ENCODE measurements at places on chromosomes 11 and 22. TPM values are rescaled to one million over a fixed set of nuclear protein-coding genes. Genes with fewer than 3 reads are reported as not detected.

DNA sequence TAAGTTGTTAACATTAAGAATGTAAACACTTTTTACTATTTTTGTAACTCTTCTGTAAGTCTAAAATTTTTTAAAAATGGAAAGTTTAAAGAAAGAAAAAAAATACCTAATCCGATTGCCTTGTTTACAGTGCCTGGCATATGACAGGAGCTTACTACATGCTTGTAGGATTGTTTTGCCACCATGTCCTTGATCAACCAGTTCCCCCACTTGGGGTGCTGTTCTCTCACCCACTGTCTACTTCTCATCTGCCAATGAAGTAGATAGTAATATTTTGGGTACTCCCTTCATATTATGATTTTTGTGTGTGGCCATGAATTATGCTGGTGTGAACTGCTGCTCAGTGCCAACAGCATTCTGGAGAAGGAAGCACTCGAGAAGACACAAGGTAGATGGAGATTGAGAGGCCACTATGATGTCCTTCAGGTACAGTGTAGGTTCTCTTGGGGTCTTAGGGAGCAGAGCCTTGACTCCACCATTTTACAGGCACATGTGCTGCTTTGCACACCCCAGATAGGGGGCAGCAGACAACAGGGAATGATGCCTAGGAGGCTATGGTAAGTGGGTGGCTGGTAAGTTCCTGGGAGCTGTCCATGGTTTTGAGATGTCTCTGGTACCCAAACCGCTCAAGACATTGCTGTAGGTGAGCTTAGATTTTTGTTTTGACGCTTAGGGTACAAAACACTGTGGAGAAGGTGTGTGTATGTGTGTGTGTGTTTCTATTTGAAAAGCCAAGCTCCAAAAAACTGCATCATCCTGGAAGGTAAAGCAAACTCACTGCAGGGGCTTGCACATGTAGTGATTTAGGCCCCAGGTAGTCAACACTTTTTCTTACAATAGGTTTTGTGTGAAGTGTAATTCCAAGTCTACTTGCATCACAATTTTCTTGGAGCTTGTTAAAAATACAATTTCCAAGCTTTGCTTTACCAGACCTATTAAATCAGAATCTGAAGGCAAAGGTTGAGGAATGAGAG lies 494.5 kb upstream of the LARGE1 start:
- peak; percentile 62 for DNase-seq

DNA sequence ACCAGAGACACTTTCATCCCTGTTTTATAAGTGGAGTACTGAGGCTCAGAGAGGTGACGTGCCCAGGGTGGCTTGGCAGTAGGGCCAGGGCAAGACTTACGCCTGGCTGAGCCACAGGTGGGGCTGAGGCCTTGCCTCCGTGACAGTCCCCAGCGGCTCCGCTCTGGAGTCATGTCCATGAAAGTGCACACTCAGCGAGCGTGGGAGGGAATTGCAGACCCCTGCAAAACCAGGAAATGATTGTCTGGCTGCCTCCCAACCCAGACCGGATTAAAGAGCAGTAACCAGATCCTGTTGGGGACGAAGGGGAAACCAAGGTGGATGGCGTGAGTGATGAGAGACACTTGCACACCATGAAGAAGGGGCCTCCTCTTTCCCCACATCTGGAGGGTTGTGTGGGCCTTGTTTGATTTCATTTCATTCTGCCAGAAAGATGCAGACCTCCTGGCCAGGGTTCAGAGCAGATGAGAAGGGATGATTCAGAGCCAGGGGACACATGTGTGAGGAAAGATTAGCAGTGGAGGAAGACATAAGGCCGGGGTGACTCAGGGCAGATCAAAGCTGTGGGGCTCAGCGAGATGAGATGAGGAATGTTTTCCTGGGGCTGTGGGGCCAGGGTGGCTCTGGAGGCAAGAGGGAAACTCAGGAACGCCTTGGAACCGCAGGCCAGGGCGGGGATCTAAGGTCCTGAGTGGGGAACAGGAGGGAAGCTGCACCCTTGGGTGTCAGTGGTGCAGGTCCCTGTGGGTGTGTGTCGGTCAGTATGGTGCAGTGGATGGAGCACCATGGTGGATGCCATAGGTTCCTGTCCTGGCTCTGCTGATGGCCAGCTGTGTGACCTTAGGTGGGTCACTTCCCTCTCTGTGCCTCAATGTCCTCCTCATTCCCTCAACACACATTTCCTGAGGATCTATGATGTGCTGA lies 29.9 kb upstream of the LRRC32 start:
- DNase-seq = no peak

- DNase-seq = no peak
Measured at GRCh38 chr11:130550984-130551383, 102.5 kb downstream of the ADAMTS15 start.

- no peak for DNase-seq
Measured at GRCh38 chr22:39567135-39567946, 3.2 kb upstream of the CACNA1I start.

Gene ART5
- total RNA-seq = not detected

GRCh38 chr11:56103210-56103737 lies at the start of gene OR8H2:
Gene OR8H2, plus strand, starts transcription at chr11:56103687. Its CDS starts 1,356 bp downstream, at chr11:56105043.
- no peak for DNase-seq

Gene OVOL1
- 32.9 TPM for total RNA-seq

DNA sequence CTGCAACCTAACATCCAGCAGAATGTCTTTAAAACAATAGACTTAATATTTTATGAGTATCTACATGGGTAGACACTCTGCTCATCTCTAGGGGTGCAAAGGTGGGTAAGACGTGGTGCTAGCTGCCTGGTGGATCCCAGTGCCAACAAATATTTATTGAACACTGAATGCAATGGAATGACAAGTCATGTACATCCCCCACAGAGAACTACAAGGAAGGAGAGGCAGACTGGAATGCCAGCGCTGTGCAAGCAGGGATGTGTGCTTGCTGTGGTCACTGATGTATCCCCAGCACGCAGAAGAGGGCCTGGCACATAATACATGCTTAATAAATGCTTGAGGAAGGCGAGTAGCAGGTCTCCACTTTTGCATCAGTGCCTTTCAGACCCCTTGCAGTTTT lies 61.9 kb downstream of the CD6 start:
- DNase-seq = no peak

- no peak for DNase-seq
Measured at GRCh38 chr22:39481054-39481453, 21.0 kb upstream of the MIEF1 start.

GRCh38 chr11:125239585-125240560 lies 75.3 kb downstream of the PKNOX2 start:
- no peak for DNase-seq

- no peak for DNase-seq
Measured at GRCh38 chr11:109249597-109249996, 172.4 kb upstream of the C11orf87 start.

GRCh38 chr11:120324932-120325810 lies at the start of gene TLCD5:
Gene TLCD5, plus strand, starts transcription at chr11:120325299. Its CDS starts 2,143 bp downstream, at chr11:120327442.
- DNase-seq = no peak

- no peak for DNase-seq
Measured at GRCh38 chr11:119847853-119848252, 118.9 kb upstream of the NECTIN1 start.
